ENCODE measurements at places on chromosomes 5 and 9.

DNA sequence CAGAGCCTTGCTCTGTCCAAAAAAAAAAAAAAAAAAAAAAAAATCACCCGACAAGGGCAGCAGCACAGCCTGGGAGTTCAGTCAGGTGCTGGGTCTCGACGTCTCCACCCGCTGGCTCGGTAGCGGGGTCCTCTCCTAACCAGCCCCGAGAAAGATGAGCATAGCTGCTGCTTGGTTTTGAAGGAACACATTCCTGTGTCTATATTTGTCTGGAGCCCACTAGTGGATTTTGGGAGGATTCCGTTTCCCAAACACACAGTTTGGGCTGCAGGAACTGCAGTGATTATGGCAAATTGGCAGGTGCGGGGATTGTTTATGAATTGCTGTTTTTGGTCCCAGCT lies 1.2 kb downstream of the OTULINL start:
- no peak for DNase-seq

GRCh38 chr5:23208959-23209431 lies 298.4 kb upstream of the PRDM9 start:
- no peak for DNase-seq

GRCh38 chr9:91407580-91408318 lies 15.9 kb downstream of the NFIL3 start:
- DNase-seq, result no peak

DNA sequence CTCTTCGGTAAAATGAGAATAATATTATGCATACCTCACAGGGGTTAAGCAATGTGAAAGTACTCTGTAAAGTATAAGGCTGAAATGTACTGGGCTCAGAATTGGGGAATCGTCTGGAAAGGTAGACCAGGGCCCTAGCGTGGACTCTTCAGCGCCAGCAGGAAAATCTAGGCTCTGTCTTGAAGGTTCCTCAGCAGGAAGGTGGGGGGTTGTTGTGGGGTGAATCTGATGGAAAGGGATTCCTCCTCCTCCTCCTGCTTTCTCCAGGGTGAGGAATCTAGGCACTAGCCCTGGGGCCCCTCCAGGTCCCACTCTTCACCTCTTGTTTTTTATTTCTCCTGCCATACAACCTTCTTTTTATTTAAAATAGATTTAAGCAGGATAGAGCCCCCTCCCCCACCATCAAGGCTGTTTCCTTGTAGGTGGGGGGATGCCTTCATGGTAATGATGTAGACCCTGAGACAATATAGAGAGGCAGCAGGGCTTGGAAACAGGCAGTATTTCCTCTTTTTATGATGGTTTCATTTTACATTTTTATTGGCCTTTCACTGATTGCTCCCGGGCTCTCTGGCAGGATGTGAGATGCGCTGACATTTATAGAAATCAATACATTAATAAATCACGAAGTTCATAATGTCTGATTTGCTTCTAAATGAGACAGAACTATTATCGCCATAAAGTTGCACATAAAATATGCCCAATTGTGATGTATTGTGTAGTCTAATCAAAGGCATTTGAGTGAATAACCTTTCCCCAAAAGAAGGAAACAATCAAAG lies 78.9 kb upstream of the GABRP start:
- no peak for DNase-seq

DNA sequence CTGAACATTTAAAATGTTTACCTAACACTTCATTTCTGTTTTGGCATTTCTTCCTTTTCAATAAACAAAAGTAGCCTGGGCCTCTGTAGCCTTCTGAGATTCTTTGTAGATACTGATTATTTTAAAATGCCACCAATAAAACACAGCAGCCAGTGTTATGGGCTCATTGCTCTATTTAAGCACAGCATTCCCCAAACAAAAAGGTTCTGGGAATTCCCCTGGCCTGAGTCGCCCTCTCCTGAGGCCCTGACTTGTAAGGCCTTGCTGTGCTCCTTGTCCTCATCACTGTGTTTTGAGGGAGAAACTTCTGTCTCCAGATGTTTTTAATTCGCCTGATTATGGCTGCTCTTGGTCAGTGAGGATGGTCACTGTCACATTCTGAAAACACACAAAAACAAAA lies 33.0 kb upstream of the CTXN3 start:
- no peak for DNase-seq

DNA sequence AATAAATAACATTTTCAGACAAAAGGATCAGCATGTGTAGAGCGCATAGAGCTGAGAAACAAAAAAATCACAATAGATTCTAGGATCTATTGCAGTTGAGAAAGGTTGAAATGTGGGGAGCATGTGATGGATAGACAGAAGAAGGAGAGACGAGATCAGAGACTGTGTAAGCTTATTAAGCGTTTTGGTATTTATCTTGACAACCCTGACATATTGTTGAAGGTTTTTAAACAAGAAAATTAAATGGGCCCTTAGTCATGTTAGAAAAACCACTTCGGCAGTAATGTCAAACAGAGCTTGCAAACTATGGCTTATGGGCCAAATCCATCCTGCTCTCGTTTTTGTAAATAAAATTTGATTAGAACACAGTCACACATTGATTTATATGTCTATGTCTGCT lies 200.5 kb upstream of the KLF4 start:
- DNase-seq, result no peak

DNA sequence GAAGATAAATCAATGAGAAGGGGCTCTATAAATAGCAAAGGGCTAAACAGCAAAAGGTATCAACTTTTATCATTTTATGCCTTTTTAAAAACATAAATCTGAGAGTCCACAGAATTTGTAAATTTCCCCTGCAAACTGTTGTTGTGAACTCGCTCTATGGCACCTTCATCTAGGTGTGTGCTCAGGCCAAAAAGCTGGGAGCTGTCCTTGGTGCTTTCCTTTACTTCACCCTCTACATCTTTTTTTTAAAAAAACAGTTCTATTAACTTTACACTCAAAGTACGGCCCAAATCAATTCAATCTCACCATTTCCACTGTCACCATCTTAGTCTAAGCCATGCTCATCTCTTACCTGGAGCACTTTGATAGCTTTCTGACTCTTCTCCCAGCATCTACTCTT lies 108.2 kb upstream of the GPR151 start:
- no peak for DNase-seq

DNA sequence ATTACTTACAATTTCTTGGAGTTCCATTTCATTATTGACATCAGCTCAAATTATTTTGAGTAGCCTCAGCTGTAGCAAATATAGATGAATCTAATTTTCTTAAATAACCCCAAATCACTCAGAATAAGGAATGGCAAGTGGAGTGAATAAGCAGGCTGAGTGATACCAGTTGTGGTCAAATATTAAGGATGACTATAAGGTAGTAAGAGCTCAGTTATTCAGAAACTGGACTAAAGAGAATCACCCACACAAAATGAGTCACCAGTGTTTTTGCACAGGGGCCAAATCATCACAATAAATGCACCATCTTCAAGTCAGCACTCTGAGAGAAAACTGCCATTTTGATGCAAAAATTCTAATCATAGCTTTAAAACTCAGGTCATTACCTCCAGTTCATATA lies 128.9 kb upstream of the TARS1 start:
- no peak for DNase-seq

DNA sequence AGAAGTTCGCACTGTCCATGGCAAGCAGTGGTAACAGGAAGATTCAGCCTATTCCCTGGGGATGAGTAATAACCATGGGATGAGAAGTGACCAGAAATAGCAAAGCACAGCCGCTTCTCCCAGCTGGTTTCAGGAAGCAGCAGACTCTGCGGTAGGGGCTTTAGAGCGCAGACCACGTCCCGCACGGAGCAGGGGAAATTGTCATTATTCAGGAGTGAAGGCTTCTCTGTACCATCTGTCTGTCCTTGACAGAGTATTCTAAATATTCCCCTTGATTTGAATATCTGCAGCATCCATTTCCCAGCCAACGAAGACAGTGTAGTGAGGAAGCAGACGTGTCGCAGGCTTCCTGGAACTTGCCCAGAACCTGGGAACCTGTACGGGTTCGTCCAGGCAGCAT lies 159.6 kb downstream of the NXNL2 start:
- no peak for DNase-seq

GRCh38 chr9:122016744-122017143 lies 76.4 kb downstream of the TTLL11 start:
- DNase-seq, result no peak

- DNase-seq, result no peak
These were observed 49.3 kb upstream of the PPARGC1B start for GRCh38 chr5:149680810-149681221.

DNA sequence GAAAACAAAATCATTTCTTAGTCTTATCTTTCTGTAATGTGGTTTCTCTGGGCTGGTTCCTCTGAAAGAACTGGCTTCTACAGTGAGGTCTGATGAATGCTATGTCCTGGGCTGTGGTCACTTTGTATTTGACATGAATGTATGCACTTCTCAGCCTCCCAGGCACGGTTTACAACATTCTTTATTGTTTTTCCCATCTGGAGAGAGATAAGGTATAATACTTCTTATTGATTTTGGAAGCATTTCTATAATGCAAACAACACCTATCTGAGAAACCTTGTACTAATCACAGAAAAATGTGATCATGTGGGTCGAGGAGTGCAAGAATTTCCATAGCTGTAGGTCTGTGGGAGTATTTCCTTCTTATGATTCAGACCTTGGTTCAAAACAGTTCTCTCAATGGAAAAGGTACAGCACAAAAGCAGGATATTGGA lies 46.9 kb downstream of the ACTBL2 start:
- no peak for DNase-seq

DNA sequence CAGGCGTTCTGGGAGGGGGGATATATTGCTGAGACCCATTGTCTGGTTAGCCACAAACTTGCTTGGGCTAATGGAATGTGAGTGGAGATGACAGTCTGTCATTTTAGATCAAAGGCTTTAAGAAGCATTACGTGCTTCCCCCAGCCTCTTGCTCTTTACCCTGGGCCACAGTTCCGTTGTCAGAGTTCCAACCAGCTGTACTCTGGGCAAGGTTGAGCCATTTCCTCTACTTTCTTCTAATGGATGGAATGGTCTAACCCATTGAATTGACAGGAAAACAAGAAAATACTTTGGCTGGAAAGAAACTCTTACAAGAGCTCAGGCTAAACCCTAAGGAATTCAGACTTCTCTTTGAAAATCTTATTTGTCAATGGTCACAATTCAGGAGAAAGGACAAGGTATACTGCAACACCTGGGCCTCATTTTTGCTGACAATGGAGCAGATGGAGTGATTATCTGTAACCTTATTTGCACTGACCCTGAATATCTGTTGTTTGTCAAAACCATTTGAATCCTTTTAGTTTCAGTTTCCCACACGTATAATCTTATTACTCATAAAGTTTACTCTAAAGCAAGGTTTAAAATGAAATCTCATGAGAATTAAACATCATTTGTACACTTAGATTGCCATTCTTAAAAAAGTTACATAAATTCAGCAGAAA lies 231.4 kb downstream of the PDE4D start:
- no peak for DNase-seq

DNA sequence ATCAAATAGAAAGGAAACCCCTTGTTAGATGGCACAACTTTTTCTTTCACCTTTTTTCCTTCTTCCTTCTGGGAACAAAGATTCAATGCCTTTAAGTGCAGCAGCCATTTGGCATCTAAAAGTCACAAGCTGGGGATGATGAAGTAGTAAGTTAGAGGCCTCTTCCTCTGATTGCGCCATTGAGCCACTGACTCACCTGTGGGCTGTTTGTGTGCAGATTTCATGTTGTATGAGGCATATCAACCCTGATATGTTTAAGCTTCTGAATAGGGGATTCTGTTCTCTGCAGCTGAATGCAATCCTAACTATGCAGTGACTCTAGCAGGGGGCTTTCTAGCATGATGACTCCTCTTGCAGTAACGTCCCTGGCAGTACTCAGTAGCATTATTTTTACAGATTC lies 599.9 kb downstream of the CSNK1G3 start:
- no peak for DNase-seq

DNA sequence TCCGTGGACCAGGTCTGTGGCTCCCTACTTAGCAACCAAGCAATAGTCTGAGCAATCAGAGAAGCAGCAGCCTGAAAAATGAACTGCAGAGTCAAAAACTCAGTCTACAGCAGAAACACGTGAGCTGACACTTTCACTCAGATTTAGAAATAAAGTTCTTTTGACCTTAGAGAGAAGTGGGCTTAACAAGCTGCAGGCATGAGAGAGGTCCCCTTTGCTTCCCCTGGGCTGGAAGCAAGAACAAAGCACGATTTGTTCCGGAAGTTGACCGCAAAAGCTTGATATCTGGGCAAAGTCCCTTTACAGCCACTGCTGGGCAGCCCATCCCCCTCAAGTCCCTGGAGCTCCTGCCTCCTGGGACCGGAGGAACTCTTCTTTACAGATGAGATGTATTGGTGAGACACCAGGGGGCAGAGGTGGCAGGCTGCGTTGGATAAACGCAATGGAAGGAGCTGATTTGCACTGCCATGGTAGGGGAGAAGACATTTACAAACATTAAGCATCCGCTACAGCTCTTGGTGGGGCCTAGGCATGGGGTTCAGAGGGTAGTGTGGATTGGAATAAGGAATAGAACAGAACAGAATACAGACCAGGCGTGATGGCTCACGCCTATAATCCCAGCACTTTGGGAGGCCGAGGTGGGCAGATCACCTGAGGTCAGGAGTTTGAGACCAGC lies 5.8 kb upstream of the SOWAHA start:
- DNase-seq, result no peak

DNA sequence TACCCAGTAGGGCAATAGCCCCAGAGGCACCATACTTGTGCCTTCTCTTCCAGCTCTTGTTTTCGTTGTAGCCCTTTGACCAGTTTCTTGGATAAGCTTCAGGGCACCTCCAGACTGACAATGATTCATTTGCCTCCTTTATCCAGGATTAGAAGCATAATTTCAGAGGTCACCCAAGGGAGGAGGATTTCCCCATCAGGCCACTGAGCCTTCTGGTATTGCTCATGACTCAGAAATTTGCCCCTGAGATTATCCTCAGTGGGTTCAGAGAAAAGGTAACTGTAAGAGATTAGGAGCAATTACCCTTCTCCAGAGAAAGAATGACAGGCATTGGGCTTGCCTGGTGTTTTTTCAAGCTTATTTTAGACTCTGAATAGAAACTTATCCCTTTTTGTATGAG lies 147.9 kb downstream of the MSX2 start:
- no peak for DNase-seq

- no peak for DNase-seq
These were observed 35.5 kb upstream of the LRRC14B start for GRCh38 chr5:155651-156410.

- no peak for DNase-seq
These were observed 47.3 kb downstream of the FAM78A start for GRCh38 chr9:131228988-131229387.

- no peak for DNase-seq
These were observed 34.7 kb downstream of the PPIC start for GRCh38 chr5:123001808-123002207.

GRCh38 chr5:175517824-175518450 lies 39.6 kb downstream of the SFXN1 start:
- DNase-seq, result peak; percentile 50

- no peak for DNase-seq
These were observed 292.9 kb downstream of the MAST4 start for GRCh38 chr5:66889056-66889455.

GRCh38 chr9:68416936-68417564 lies 60.6 kb downstream of the PGM5 start:
- no peak for DNase-seq

DNA sequence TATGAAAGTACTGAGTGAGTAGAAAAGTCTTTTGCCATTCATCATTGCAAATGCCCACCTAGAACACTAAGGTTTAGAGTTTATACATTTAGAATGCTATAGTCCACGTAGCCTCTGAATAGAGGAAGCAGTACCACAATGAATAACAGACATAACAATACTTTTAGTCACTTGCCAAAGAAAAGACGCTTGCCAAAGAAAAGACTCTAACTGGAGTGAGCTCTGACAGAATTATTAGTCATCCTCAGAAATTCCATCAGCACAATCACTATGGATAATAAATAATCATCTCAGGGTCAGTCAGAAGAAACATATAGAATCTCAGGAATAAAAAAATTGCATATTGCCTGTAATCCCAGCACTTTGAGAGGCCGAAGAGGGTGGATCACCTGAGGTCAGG lies 168.5 kb upstream of the TARS1 start:
- DNase-seq, result no peak

All from stimulated activated CD8-positive, alpha-beta memory T cell treated with anti-CD3 and anti-CD28 coated beads, Interleukin-7, amount 100 ng/mL, for 1 hour (primary cell).